ENCODE measurements at places on chromosomes 6 and 20.

DNA sequence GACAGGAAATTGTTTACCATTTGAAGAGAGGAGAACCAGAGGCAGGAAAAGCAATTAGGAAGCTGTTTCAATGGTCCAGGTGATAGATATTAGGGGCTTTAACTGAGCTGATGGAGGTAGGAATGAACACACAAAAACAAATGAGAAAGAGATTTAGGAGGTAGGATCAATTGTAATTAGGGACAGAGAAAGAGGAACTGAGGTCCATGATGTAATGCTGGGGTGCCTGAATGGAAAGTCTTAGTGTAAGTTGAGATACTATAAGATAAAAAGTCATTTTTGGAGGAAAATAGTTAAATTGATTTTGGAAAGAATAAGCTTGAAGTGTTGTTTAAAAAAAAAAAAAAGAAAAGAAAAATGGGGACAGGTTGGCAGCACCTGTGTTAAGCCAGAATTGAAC, 58.5 kb upstream of the B3GAT2 start:
- no peak for DNase-seq

DNA sequence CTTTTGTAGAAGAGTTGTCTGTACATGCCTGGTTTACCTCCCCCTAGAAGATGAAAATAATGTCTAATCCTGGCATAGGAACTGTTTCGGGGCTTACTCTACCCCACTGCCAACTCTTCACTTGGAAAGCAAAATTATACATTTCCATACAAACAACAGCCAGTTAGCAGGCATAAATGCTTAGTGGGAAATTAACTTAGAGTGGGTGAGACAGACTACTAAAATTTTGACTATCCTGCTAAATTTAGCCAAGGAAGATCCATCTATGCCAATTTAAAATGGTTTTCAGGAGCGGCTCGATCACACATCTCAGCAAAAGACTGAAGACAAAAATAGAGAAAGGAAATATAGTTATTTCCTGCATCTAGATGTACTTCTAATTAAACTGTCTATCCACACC, 221.2 kb downstream of the TPBG start:
- DNase-seq = no peak

GRCh38 chr20:37990571-37991151, 42.6 kb downstream of the TTI1 start:
- peak; percentile 86 for DNase-seq

DNA sequence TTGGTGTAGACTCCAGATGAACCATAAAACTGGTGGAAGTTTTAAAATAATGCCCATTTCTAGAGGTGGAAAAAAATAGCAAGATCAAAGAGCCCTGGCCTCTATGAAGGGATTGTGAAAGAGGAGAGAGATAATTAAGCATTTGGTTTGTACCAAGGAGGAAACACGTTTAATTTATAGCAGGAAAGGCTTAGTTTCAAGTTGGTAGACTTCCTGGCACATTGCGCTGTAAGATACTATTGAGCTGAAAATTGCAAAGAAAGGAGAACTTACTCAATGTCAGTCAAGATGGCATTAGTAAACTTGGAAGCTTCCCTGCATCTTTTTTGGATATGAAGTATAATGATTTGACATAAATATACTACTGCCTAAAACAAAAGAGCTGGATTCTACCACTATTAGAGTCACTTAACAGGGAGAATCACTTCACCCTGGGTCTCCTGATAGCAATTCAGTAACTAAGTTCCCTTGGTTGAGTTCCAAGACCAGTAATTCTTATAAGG, 24.4 kb downstream of the MARCKS start:
- no peak for DNase-seq

DNA sequence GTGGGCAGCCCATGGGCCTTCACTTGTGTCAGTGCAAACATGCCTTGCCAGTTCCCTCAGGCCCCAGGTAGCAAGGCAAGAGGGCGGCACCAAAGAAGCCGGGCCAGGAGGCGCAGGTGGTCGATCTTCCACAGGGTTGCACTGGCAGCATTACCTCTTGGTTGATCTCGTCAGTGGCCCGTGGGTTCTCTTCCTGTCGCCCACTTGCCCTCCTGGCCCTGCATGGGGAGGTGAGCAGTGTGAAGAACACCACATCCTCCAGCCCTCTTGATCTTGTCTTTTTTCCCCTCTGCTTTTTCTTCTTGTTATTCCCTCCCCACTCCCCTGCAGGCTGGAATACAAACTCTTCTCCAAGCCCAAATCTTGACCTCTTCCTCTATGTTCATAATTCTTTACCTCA, 3.0 kb upstream of the CST11 start:
- DNase-seq = no peak

DNA sequence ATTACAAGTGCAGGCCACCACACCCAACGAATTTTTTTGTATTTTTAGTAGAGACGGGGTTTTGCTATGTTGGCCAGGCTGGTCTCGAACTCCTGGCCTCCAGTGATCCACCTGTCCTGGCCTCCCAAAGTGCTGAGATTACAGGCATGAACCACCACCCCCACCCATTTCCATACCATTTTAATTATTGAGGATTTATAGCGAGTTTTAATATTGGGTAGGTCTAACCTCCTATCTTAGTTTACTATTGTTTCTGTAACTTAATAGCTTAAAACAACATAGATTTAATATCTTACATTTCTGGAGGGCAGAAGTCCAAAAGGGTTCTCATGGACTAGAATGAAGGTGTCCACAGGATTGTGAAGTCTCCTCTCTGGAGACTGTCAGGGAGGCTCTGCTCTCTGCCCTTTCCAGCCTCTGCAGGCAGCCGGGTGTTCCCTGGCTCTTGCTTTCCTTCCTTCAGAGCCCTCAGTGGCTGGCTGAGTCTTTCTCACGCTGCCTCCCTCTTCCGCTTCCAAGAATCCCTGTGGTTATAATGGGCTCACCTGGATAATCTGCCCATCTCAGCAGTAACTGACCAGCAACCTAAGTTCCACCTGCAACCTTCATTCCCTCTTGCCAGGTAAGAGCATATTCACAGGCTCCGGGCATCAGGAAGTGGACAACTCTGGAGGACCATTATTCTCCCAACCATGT, 18.6 kb upstream of the BCAS4 start:
- DNase-seq = no peak

DNA sequence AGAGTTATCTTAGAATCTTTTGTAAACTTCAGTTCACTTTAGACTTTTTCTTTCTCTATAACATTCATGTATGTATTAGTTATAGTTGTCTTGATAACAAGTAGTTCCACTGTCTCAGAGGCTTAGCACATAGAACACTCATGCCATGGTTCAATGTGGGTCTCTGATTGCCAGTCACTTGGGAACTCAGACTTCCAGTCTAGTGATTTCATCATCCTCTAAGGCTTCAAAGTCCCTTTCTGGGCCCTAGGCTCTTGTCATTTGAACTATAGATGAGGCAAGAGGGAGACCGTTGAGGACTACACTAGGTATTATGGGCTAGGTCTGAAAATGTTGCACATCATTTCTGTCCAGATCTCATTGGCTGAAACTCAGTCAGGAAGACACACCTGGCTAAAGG, 8.4 kb upstream of the EEF1E1 start:
- no peak for DNase-seq

Measured in renal cortical epithelial cell (primary cell).